Osteoblast (primary cell): ENCODE measurements at places on chromosomes 1 and 21. TPM values are rescaled to one million over a fixed set of nuclear protein-coding genes. Genes with fewer than 3 reads are reported as not detected.

The OR2L2 gene
- under 0.01 TPM in 2 replicates for total RNA-seq

DNA sequence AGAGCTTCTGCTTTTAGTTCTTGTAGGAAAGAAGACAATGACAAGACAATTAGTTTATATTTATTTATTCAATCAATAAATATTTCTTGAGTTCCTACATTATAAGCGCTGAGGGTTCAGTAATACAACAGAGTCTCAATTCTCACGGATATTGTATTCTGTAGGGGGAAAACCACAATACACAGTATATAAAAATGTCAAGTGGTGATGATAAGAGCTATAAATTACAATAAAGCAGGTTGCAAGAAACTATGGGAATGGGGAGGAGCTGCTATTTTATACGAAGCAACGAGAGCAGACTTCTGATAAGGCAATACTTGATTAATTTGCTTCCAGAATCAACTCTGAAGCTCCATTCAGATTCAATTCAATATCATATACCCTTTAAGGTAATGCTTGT, 10.6 kb upstream of the XCL1 start:
- DNase-seq, result no peak

- DNase-seq, result peak; percentile 47
Measured at GRCh38 chr1:209692296-209692695, 12.3 kb upstream of the HSD11B1 start.

- no peak for DNase-seq
Measured at GRCh38 chr1:8745749-8746390, 71.6 kb downstream of the RERE start.

DNA sequence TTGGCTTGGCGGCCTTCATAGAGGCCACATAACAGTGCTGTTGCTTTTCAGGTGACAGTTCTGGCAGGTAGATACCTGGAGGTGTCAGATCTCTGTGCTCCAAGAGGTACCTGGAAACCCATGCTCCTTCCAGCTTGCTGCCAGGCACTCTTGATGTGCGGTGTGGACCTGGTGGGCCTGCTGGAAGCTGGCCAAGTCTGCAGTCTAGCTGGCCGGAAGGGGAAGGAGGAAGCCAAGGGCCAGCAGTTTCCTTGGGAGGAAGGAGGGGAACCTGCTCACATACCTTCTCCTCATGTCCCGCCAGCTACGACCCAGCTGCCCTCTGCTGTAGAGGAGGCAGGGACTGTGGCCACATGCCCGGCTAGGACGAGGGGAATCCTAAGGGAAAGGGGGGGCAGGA, 166.4 kb upstream of the AJAP1 start:
- DNase-seq, result peak; percentile 38

DNA sequence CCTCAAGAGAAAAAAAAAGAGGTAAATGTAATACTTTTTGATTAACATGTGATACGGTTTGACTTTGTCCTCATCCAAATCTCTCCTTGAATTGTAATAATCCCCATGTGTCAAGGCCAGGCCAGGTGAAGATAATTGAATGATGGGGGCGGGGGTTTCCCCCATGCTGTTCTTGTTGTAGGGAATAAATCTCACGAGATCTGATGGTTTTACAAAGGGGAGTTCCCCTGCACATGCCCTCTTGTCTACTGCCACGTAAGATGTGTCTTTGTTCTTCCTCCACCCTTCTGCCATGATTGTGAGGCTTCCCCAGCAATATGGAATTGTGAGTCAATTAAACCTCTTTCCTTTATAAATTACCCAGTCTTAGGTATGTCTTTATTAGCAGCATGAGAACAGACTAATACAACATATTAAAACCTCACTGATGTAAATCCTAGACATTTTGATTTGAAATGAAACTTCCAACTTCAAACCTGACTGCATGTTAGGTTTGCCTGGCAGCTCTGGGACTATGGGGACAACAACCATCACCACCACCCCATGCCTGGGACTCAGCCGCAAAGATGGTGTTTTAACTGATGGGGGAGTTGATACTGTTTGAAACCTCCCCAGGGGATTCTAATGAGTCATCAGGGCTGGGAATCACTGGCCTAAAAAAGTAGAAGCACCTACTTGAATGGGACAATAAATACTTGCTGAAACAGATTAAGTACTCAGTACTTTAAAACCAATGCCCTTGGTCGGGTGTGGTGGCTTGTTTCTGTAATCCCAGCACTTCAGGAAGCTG, 32.8 kb upstream of the BACH1 start:
- DNase-seq, result no peak

GRCh38 chr1:185600641-185601040, 133.6 kb upstream of the HMCN1 start:
- no peak for DNase-seq

- no peak for DNase-seq
Measured at GRCh38 chr21:14862794-14863720, 201.7 kb downstream of the NRIP1 start.

The YTHDF2 gene
- total RNA-seq, result 56.9 and 63.0 TPM in 2 replicates

The BGLAP gene
- 1.5 and 2.2 TPM in 2 replicates for total RNA-seq

The MATN1 gene
- total RNA-seq, result under 0.01 TPM in 1 of 2 replicates, not detected in the other

The PTGFR gene
- total RNA-seq, result 67.7 and 81.9 TPM in 2 replicates

GRCh38 chr1:6914706-6915105, 129.5 kb downstream of the CAMTA1 start:
- no peak for DNase-seq

The RSRP1 gene
- total RNA-seq, result 102 and 103 TPM in 2 replicates

- DNase-seq, result no peak
Measured at GRCh38 chr1:207243442-207244408, 77.8 kb upstream of the CD55 start.

GRCh38 chr1:193540511-193540910, 354.1 kb upstream of the B3GALT2 start:
- DNase-seq, result no peak

DNA sequence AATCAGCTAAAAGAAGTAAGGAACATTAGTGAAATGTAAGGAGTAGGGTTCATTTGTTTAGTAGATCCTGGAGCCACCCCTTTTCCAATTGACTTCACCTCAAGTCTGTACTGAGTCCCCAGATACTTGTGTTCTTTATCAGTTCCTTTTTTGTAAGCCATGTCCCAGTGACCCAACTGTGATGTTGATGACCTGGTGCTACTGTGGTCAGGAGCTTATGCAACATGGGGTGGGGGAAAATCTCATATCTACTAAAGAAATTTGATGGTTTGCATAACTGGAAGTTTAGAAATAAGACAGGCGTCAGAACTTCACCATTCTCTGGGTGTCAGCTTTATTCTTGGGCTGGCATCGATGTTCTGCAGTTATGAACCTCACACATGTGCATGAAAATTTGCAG, 120.5 kb downstream of the LRRC7 start:
- DNase-seq, result no peak

The S100A8 gene
- not detected in 2 replicates for total RNA-seq

DNA sequence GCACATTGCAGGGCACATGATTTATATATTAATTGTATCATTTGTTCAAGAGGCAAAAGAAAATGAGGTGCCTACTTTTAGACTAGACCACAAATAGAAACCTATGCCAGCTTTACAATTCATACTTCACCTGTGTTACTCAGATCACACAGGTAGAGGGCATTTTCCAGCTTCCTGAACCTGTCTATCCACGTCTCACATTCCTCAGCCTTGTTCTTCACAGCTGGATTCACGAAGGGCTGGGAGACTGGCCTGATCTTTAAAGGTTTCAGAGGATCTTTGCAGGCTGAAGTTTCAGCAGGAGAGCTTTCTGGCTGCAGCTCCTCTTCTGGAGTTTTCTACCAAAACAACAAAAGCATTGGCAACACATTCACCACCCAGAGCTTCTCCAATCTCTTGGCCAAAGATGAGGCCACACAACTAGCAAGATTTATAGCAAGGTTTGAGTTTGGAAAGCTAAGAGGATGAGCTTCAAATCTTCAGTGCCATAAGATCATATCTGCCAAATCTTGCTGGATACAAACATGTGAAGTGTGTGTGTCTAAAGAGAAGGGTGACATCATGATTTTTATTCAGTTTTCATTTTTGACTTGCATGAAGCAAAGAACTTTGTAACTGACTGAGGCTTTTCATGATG, 71.0 kb upstream of the CYP2J2 start:
- DNase-seq, result no peak

The CD101 gene
- under 0.01 TPM in 2 replicates for total RNA-seq

The RGS5 gene
- total RNA-seq, result 1.8 and 2.1 TPM in 2 replicates

- peak; percentile 71 for DNase-seq
Measured at GRCh38 chr1:26168410-26169197, at the start of gene C1orf232. C1orf232 (minus strand) TSS chr1:26168963; CDS start chr1:26168499, 464 bp downstream.

The CYP4Z1 gene
- not detected in 2 replicates for total RNA-seq

GRCh38 chr1:86155807-86156565, 586 bp downstream of the COL24A1 start:
- peak; percentile 91 for DNase-seq

- DNase-seq, result no peak
Measured at GRCh38 chr1:87176514-87176913, 152.2 kb upstream of the LMO4 start.

The UTS2 gene
- under 0.01 and 0.29 TPM in 2 replicates for total RNA-seq

- no peak for DNase-seq
Measured at GRCh38 chr1:152001631-152002584, 8.2 kb upstream of the S100A10 start.

- peak; percentile 69 for DNase-seq
Measured at GRCh38 chr1:205961405-205961804, 18.1 kb upstream of the SLC26A9 start.

The RNU11 gene
- not detected in 2 replicates for total RNA-seq

DNA sequence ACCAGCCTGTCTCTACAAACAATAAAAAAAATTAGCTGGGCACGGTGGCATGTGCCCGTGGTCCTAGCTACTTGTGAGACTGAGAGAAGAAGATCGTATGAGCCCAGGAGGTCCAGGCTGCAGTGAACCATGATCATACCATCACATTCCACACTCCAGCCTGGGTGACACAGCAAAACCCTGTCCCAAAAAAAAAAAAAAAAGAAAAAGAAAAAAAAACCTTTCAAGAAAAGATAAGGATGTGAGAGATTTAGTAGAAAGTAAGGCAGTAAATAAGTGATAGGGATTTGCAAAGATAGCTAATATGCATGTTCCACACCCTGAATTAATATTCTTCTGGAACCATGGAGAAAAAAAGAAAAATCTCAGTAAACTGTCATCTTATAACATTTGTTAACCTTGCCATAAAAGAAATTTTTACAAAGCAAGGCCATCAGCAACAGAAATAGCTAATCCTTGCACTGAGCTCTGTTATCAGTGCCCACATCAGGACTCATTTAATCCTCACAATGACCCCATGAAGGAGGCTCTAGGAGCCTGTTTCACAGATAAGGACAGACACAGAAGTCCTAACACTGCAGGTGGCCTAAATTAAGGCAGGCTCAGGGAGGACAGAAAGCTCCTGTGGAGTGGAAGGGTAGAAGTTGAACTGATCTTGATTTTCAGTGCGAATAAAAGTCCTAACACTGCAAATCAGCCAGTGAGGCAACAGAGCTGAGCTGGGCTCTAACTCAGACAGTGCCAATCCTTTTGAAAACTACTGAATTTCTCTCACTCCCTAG, 7.6 kb downstream of the GNB1 start:
- DNase-seq, result peak; percentile 63

The FCGR2B gene
- total RNA-seq, result 0.36 TPM in 1 of 2 replicates, not detected in the other

DNA sequence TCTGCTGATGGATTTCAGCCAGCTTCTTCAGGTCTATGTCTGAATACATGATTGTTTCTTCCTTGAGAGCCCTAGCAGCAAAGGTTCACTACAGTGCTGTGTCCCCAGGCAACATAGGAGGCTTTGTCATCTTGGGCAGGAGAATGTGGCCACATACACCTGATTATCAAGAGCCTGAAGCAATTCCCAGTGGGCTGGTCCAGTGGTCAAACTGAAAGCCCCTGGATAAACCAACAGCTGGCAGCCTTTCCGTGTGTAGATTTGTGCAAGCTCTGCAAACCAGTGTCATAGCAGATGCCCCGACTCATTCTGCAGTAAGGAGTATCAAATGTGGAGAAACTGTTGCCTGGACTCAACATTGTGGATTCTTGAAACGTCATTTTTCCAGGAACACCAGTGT, 2.3 kb upstream of the GIPC2 start:
- DNase-seq, result peak; percentile 43

DNA sequence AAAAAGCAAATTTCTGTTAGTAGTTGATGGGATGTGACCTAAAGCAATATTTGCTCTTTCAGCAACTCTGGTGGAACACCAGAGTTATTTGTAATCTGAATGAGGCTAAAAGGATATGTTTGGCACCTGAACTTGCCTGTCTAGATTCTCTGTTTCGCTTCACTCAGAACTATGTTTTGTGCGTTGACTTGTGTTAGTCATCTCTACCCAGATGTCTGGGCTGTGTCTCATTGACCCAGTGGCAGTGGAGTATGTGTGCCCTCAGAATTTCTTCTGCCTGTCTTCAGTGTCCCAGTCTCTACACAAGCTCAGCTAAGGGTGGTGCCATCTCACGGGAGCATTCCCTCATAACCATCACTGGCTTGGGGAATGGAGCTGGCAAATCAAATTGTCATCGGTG, 13.9 kb downstream of the KCNK1 start:
- DNase-seq, result no peak

GRCh38 chr1:221347706-221348105, 394.2 kb downstream of the DUSP10 start:
- DNase-seq, result no peak

DNA sequence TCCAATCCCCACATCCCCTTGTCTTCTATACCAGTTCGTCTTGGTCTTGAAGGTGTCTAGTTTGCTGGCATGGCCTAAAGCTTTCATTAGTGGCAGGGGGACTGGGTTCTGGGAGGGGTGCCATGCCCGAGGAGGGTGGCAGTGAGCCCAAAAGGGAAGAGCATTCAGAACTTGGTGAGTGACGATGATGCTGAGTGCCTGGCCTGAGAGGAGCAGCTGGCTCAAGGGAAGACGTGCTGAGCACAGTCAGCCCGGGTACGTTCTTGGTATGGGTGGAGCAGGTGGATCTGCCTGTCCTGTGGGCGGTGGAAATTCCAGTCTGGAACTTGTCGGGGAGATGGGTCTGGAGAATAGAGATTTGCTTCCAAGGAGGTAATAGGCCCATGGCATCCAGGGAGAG, 4.6 kb downstream of the FDPS start:
- DNase-seq, result no peak

The OR2M3 gene
- not detected in 2 replicates for total RNA-seq

GRCh38 chr1:246304484-246305259, 202.4 kb downstream of the SMYD3 start:
- DNase-seq, result peak; percentile 59

DNA sequence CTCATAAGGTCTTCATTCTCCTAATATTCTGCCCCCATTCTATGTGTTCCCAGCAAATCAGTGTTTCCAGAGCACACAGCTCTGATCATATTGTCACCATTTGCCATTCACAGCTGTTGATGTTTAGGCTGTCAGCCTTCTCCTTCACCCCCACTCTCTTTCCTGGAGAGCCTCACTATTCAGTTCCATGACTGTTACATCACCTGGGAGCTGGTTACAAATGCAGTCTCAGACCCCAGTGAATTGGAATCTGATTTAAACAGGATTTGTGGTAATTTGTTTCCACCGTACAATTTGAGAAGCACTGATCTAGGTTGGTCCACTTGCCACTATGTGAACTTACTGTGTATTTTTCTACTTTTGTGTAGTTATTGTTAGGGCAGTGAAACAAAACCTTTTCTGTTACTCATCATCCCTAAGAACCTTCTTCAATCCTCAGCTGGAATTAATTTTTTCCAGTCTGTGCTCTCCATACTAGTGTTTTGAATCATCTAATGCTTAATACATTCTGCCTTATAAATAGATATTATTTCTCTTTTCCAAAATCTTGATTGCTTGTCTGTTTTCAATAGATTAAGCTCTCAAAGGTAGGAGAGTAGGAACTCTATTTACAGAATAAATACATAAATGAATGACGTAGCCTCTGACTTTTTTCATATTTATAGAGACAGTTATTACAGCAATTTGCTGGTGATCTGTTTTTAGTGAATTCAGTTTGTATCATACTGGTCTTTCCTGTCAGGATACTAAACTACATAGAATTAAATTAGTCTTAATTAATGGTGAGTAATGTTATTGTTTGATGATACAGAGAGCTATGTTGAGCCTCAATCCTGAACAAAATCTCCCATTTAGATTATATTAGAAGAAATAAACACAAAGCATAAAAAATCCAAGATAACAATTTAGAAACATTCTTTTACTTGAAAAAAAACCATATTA, 8.1 kb downstream of the SNX7 start:
- peak; percentile 63 for DNase-seq
